Activated naive CD4-positive, alpha-beta T cell treated with anti-CD3 and anti-CD28 coated beads, Interleukin-2, amount 50 U/mL, for 72 hours (primary cell): ENCODE measurements at places on chromosomes 3 and 15. TPM values are rescaled to one million over a fixed set of nuclear protein-coding genes. Genes with fewer than 3 reads are reported as not detected.

DNA sequence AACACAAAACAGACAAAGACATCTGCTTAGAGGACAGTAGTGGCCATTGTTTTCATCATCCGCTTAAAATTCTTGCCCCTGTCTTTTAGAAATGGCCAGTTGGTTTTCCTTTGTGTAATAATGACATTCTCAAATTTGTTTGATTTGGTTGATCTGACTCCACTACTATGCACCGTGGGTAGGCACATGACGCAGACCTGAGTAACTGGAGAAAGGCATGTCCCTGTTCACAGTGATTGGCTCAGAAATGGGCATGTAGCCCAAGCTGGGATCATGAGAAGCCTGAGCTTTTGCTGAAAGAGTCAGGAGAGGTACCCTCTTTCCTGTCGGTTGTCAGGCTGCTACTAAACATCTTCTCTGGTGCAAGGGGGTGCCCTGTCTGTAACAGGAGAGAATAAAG, 36.6 kb upstream of the MAGI1 start:
- DNase-seq: no peak

GRCh38 chr3:46395210-46395661, 11.6 kb downstream of the CCR5AS start:
- DNase-seq: no peak

DNA sequence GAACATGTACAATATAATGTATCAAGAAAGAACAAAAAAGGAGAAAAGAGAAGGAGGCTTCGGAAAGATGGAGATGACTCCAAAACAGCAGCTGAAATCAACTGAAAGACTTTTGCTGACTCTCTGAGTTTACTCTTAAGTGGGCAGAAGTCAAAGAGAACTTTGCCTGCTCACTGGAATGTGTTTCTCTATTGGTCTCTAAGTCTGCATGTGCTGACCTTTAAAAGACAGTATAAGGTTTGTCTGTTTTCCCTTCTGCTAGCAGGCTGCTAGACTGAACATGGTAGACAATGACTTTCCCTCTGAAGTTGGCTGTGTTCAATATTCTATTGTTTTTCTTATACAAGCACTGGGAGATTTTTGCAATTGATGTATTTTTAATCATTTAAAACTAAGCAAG, 7.2 kb upstream of the MAP4 start:
- no peak for DNase-seq

DNA sequence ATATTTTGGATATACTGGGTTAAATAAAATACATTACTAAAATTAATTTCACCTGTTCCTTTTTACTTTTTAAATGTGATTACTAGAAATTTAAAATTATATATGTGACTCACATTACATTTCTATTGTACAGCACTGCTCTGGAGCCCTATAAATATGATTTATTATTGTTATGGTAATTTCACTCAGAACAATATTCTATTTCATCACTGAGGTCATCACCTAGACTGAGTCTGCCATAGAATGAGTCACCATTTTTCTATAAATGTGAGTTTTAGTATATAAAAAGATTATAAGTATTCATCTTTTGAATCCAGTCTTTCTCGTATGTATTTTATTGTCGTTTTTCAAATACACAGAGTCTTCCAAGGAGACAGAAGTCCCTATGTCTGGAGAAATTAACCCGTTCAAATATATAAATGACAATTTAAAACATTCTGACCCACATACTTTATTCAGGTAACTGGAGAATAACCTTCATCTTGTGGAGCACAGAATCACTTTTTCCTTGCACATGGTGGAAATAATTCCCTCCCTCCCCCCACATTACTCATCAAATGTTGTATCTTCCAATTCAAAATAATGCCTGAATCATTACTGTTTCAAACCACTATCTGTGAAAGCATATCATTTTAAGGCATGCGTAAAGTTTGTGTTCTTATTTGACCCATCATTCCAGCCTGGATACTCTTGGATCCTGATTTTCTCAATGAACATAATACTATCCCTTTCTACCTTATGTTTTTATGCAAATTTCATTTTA, 30.0 kb downstream of the CHST14 start:
- DNase-seq: no peak

- no peak for DNase-seq
These were observed 622.1 kb downstream of the IGSF11 start for GRCh38 chr3:118412503-118412902.

GRCh38 chr3:138477120-138477519, 42.7 kb downstream of the ESYT3 start:
- no peak for DNase-seq

ARNT2 gene
- not detected for total RNA-seq
